ENCODE measurements at places on chromosomes 5 and 9.

- no peak for DNase-seq
These were observed 401.4 kb downstream of the PSAT1 start for GRCh38 chr9:78698371-78698770.

- no peak for DNase-seq
These were observed 96.4 kb downstream of the DIRAS2 start for GRCh38 chr9:90546200-90546599.

DNA sequence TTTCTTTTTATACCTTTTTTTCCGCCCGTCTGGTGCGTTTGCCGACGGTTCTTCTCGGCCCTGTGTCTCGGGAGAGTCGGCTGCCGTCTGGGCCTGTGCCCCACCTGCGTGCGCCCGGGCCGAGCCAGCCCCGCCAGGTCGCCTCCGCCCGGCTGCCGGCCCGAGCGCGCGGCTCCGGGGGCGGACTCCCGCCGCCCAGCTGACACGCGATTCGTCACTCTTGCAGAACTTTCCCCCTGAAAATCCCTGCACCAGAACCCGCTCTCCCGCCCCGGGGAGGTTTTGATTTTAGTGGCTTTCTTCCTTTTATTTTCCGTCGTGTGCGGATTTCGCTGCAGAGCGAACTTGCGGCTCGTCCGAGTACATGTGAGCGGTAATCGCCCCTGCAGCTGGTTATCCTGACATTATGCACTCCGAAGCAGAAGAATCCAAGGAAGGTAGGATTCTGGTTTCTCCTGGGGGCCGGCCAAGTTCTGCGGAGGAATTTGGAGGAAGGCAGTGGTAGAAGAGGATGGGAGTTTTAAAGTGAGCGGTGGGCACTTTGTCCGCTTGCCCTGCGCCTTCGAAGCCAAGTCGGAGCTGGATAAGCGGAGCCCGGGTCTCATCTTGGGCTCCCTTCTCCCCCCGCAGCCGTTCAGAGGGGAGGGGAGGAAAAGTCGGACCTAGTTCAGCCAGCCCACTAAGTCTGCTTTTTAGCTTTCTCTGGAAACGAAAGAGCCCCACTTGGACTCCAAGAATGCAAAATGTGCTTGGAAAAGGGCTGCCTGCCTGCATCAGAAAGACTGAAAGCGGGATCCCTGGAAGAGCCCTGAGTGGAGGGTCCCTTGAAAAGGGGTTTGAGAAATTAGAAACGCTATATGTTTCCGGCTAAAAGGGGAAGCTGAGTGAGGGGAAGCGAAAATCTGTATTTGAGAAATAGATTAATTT is at the start of gene TNFAIP8:
TNFAIP8 (plus strand) TSS at position 335 of the 927 bp plus-strand sequence; CDS start at position 407, 72 bp downstream.
- no peak for DNase-seq

- DNase-seq, result no peak
These were observed 192.7 kb downstream of the FANCC start for GRCh38 chr9:95124582-95125367.

GRCh38 chr5:173762930-173763329 is 125.2 kb upstream of the CPEB4 start:
- DNase-seq, result no peak

DNA sequence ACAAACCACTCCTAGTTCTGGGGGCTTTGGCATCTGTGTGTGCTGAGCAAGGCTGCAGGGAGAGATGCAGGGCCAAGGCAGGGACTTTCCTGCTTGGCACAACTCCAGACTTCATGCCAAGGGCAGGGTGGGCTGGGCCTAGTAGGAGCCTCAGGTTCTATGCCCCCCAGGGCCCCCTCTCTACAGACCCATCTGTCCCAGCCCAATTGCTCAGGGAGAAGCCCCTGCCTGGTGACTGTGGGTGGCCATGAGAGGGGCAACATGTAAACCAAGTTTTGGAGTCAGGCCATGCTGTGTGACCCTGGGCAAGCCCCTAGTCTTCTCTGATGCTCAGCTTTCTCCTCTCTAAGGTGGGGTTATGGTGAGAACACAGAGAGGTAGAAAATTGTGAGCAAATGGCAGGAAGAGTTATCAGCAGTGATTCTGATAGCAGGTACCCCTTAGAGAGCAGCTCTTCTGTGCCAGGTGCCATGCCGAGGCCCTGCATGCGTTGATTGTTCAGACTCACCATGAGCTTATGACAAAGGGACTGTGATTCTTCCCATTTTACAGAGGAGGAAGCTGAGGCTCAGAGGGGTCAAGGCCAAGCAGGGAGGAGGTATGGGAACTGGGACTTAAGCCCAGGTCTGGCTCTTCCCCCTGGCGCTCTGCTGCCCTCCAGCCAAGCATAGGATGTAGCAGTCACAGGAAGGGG is 5.2 kb downstream of the OLFML2A start:
- DNase-seq, result no peak

- DNase-seq, result no peak
These were observed 412.7 kb downstream of the CDH10 start for GRCh38 chr5:24232041-24232440.

DNA sequence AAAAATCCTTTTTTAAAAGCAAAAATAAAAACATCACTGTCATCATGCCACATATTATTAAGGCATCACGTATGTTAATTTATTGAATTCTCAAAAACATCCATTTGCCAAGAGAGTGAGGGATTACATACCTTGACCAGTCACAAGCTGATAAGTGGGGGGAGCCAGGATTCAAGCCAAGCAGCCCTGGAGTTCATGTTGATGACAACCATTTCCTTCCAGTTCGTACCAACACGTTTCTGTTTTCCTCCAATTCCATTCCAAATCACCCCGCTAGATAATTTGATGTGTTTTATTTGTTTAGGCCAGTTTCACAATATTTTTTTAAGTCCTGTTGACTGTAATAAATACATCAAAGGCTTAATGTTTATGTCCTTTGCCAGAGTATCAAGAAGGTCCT is 53.0 kb downstream of the SLC1A3 start:
- no peak for DNase-seq

GRCh38 chr5:137604348-137605095 is 105.4 kb upstream of the SPOCK1 start:
- DNase-seq, result no peak

DNA sequence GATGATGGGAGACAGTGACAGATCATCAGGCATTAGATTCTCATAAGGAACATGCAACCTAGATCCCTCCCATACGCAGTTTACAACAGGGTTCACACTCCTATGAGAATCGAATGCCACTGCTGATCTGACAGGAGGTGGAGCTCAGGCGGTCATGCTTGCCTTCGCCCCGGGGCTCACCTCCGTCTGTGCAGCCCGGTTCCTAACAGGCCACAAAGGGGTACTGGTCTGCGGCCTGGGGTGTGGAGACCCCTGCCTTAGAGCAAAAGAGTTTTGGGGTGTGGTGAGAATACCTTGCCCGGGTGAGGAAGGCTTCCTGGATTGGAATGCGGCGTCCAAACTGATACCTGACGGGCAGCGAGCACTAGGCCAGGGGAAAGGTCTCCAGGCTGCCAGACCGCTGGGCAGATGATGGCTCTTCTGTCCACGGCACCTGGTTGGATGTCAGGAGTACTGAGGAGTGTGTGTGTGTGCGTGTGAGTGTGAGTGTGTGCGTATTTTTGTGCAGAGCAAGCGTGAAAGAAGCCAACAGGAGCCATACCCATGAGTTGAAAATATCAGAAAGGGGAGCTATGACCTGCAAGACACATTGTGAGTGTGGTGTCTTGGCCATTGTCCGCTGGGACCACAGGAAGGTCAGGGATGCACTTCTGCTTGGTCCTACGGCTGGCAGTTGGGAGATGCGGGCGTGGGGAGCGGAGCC is 55.4 kb downstream of the ACER2 start:
- no peak for DNase-seq

DNA sequence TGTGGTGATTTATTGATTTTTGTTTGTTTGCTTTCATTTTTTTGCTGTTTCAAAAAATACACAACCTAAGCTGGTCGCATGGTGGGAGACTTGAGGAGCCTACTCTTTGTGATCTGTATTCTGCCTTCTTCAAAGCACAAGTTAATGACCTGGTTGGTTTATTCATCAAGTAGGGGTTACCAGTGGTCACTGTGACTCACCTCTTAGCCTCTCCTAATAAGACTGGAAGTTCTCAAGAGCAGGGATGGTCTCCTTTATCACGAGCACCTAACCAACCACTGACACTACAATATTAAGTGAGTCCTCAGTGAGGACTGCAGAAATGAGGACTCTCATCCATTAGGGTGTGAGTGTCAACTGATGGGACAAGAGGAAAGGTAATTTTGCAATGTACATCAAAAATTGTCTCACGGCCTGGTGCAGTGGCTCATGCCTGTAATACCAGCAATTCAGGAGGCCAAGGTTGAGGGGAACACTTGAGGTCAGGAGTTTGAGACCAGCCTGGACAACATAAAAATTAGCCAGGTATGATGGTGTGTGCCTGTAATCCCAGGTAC is 13.6 kb upstream of the MTMR12 start:
- DNase-seq, result no peak

DNA sequence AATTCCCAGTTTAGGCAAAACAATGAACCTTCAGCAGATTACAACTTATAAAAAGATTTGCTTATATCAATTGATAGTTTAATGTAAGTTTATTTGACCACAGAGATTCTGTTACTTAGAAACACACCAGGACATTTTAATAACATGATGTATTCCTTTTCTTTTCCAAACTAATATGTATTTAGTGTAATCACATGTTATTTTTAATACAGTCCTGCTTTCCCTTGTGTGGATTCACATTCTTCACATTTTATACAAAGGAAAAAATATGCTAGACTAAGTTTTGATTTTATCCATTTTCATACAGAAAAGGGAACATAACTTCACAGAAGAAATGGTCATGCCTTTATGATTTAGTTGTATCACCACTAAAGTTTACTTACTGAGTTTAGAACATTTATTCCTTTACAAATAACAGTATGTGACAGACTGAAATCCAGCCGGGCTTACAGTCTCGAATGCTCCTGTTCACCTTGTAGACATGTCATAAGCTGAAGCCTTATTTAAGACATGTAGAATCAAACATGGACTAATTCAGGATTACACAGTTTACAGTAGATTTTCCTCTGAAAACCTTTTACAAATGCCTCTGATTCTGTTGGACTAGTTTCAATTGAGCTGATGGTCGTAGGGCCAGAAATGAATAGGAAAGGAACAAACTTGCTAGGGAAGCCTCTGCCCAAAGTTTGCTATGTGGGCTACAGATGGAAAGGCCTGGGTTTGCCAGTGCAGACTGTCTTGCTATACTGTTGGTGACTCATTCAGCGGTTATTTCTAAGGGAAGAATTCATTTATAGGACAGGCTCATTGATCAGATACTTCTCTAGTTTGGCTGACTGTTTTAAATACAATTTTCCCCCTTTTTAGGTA is 6.6 kb upstream of the ASPN start:
- DNase-seq, result no peak

- DNase-seq, result no peak
These were observed 86.8 kb downstream of the NSUN2 start for GRCh38 chr5:6545770-6546690.

GRCh38 chr5:81212211-81212751 is 20.8 kb upstream of the CKMT2 start:
- DNase-seq, result no peak

DNA sequence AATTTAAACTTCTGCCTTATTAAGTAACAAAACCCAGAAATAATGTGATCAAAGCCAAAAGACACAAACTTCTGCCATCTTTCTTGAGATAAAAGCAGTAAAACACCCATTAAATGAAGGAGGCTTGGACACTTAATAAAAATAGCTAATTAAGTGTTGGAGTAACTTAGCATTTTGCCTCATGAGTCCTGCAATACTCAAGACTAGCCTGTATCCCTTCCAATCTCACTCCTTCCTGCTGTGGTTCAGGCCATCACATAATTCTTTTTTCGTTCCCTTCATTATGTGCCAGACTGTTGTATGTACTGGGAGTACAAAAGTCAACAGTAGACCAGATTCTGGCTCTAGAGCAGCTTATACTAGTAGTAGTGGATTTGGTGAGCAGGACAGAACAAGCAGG is 250.2 kb downstream of the NFIB start:
- DNase-seq, result no peak

DNA sequence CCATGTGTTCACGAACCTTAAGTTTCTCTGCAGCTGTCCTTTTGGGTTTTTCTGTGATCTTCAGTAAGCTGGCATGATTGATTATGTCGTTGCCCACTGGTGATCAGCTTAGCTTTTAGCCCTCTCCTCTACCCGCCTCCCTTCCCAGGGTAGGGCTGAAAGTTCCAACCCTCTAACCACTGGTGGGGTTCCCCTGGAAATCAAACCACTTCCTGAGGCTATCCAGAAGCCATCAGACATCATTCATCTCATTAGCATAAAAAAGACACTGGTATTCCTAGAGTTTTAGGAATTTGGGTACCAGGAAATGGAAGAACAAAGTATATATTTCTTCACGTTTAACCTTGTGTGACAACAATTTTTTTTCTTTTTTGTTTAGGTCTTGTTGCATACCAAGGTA is 29.8 kb downstream of the SPIN1 start:
- DNase-seq, result no peak

DNA sequence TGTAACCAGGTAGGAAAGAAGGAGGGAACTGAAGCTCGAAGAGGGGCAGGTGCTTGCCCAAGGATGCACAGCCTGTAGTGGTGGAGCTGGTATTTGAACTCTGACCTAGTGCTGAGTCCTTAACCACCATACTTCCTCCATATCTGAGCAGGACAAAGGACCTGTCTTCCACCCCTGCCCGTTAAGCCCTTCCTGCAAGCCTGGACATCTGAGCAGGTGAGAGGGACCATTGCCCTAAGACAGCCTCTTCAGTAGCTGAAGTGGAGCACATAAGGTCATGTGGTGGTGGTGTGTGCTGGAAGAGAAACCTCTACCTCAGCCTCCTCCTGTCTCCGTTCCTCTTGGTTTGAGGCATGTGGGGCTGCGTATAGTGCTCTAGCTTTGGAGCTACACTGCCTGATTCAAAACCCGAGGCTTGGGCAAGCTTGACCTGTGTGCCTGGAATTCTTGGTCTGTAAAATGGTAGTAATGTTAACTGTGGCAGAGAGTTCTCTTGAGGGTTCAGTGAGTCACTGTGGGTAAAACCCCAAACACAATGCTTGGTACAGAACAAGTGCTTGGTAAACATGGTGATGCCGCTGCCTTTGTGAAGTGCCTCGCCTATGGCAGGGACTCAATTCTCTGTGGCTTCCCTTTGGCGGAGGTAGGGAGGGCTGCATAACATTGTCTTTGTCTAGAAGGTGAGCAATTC is 7.4 kb downstream of the GALNT10 start:
- DNase-seq, result peak; percentile 88
